Activated CD4-positive, alpha-beta T cell treated with anti-CD3 and anti-CD28 coated beads, Interleukin-2, amount 50 U/mL, for 48 hours (primary cell): ENCODE measurements at places on chromosomes 3 and 15.

DNA sequence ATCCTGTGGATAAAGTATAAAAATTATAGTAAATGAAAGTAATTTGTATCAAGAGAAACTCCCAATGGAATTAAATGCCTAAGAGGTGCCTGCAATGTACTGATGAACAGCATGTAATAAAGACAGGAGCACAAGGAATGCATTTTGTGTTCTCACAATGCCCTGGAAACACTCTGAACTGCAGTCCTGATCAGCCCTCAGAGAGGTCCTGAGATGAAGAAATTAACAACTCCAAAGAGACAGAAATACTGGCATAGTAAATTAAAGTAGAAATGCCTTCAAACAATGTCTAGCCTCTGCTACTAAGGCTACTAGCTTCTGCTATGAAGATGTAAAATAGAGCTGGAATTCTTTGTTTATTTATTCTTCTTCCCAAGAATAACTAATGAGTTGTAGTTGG is 59.9 kb downstream of the CFAP20DC start:
- no peak for DNase-seq

DNA sequence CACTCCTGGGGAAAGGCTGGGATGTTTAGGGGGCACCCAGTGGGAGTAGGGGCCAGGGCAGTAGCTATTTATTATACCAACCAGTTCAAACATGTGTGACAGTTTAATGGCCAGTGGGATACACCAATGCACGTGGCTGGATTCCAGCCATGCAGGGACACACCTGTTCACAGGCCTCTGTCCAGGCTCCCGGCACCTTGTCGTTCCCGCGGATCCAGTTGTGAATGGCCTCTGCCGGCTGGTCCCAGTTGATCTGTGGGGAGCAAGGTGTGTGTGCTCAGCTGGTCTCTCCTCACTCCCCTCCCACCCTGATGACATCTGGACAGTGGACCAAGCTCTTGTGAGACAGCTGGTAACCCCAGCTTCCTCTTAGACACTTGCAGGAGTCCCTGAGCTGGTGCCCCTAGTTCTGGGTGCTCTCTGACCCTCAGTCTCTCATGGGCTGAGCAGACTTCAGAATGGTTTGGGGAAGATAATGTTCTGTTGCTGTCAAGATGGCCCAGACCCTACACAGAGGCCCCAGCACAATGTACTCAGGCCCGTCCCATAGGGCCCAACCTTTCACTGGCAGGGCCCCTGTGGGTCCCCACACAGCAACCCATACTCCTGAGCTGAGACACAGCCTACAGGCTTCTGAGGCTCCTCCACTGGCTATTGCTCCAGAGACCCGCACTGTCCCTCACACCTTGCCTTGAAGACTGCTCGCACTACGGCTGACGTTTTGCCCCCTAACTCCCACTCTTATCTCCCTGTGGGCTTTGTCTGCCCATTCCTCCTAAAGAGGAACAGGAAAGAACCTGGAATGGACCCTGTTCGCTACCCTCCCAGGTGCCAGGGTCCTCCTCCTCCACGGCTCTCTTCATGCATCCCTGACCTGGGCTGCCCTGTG is 25.8 kb downstream of the ALDH1L1 start:
- no peak for DNase-seq

- no peak for DNase-seq
Measured at GRCh38 chr3:44939581-44940036, 36.4 kb downstream of the ZDHHC3 start.

DNA sequence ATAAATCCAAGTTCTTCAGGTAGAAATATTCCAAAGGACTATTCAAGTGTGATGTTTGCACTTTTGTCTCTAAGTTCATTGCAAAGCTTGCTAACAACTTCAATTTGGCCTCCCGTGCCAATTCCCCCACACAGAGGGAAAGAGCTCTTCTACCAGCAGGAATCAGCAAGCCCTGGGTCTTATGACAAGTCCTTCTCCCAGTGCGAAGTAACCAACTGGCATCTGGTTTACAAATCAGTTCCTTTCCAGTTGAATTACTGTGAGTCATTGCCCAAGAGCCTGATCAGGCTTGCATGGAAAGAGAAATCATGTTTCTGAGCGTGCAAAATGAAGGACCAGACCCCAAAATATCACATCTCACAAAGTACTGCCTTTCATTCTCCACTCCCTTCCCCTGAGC is 62.7 kb upstream of the SLCO3A1 start:
- no peak for DNase-seq

- DNase-seq: no peak
Measured at GRCh38 chr15:80773122-80773551, 6.0 kb upstream of the CEMIP start.

DNA sequence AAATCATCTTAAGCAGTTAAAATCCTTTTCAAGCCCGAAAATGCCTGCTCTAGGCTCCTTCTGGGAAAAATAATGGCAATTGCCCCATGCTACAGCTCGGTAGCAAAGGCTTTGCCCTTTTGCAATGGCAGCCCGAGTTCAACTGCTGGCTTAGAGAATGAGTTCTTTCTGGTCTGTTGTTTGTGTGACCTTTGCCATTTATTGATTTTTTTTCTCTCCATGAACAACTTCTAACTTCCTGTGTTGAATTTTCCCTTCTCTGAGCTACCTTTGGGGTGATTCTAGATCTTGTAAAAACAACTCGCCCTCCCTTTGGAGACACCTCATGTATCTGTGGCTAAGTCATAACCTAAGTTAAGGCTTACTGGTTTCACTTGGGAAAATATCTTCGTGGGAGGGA is 139.3 kb downstream of the PLCH1 start:
- DNase-seq: no peak

DNA sequence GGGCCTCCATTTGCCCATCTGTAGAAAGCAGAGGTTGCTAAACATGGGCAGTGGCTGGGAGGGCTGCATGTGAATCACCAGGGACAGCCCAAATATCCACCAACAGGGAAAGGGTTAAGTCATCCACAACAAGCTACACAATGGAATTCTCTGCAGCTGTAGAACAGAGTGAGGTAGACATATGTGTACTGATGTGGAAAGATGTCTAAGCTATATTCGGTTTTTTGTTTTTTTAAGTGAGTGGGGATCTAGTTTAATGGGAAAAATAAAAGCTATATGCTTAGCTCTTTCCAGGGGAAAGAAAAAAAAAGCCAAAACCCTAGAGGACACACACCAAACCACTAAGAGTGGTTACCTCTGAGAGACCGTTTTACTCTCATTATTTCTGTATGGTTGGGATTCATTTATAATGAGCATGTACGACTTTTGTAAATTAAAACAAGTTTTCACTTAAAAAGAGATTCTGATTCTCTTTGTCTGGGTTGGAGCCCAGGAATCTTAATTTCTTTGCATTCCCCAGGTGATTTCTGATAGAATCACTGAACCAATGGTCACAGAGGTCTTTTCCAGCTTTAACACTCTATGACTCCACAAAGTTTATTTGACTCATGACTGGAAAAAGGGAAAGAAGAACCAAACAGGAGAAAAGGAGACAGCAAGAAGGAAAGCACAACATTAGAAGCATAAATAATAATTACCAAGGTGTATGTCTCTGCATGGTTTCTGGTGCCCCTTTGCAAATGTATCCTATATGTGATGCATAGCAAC is 19.1 kb downstream of the CRABP1 start:
- DNase-seq: no peak

GRCh38 chr3:102521246-102521645 is 86.4 kb downstream of the ZPLD1 start:
- DNase-seq: no peak

DNA sequence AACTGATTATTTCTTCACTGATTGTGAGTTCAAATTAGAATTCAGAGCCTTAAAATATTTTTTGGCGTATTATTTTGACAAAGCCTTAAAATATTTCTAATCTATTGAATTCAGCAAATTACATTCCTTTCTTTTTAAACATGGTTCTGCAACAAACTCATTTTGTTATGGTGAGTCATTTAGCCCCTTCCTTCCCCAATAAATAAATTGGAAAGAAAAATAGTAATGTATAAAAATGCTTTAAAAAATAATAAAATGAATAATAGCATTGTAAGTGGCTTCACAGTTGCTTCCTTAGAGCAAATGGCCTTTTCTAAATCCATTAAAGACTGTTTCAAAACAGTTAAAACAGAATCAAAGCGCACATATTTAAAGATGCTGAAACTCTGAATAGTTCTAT is 12.1 kb downstream of the CSNK1G1 start:
- no peak for DNase-seq

DNA sequence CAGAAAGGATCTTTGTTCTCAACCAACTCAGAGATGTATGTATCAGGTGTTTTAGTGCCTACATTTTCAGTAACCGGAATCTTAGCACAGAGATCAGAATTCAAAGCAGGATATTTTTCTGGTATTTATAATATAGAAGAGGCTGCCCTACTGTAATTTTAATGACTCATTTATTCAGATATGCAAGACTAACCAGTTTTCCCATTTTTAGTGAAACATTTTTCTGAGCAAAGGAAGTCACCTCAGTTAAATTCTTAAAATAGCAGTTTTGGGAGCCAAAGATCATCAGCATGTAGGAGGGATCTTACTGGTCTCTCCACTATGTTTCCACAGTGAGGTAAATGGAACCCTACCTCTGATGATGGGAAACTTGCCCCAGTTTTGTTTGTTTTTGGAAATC is 42.0 kb downstream of the SRP14 start:
- DNase-seq: no peak

DNA sequence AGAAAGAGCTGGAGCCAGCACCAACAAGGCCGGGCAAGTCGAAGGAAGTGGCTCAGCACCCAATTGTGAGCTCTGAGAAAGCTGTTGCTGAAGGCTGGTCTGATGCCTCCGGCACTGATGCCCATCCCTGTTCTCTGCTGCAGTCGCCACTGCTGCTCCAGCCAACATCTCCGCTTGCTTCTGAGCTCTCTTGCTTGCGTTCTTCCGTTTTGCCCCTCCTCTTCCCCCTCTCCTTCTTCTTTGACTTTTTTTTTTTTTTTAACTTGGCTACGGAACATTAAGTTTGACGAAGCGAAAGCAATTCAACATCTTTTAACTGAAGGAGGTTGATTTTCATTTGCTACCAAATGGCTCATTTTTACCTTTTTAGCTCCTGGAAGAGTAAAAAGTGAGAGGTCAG is 442.9 kb downstream of the MCTP2 start:
- DNase-seq: no peak

DNA sequence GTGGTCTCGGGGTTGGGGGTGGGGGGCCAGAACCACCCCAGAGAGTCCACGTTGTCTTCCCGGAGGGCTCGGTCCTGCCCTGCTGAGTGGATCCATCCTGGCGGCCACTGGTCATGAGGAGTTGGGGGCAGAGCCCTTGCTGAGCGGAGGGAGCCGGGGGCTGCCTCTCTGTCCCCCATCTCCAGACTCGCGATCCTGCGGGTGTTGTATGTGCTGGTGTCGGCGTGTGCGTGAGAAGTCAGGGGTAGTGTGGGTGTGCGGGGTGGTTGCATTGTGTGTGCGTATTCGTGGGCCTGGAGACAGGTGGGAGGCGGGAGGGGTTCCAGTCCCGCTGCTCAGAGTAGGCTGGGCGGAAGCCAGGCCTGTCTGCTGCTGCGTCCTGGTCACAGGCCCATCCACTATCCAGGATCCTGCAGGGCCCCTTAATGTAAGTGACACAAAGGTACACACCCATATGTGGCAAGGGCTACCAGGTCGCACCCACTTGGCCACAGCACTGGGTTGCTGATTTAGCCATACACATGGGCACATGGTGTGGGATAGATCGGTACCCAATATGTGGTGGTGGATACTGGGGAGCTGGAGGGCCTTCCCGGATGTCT is 30.7 kb downstream of the NBEAL2 start:
- no peak for DNase-seq

GRCh38 chr3:122577409-122578031 is at the start of gene PARP15:
TSS of gene PARP15 (plus strand) at chr3:122577650. CDS start at chr3:122577668, 18 bp downstream.
- DNase-seq: peak; percentile 58

DNA sequence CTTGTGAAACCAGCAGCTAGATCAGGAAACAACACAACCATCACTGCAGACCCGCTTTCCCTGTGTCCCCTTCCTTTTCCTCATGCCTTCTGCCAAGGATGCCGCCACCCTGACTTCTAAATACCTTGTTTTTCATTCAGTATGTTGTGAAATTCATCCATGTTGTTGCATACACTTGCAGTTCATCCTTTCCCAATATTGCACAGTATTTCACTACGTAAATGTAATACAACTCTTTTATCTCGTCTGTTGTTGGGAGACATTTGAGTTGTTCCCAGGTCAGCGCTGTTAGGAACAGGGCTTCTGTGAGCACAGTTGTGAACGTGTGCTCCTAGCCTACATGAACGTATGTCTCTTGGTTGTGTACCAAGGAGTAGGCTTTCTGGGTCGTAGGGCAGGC is 24.2 kb downstream of the TLNRD1 start:
- DNase-seq: no peak

- no peak for DNase-seq
Measured at GRCh38 chr15:51938286-51938685, 33.3 kb downstream of the LEO1 start.

- no peak for DNase-seq
Measured at GRCh38 chr15:40911141-40911540, 16.9 kb downstream of the VPS18 start.

DNA sequence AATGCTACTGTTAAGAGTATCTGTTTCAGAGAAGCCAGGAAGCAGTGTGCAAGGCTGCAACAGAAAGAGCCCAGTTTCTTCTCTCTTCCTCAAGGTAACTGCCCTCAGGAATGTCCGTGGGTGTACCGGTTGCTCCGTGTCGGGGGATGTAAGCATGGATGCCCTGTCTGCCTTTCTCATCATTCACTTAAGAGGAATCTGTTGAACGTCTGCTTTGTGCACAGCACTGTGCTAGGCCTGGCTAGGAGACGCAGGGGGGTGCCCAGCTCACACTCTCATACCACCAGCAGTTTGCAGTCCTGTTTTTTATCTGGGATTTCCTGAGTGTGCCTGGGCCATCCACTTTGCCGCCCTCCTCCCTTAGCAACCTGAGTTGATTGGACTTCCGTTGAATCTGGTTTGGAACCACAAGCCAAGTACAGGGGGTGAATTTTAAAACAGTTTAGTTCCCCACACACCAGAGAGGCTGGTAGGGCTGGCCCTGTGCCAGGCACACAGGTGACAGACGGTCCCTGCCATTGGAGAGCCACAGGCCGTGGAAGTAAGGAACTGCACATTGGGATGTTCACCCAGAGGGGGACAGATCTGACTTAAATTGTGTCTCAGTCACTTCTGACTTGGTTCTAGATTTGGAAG is 11.2 kb downstream of the BOC start:
- DNase-seq: no peak

DNA sequence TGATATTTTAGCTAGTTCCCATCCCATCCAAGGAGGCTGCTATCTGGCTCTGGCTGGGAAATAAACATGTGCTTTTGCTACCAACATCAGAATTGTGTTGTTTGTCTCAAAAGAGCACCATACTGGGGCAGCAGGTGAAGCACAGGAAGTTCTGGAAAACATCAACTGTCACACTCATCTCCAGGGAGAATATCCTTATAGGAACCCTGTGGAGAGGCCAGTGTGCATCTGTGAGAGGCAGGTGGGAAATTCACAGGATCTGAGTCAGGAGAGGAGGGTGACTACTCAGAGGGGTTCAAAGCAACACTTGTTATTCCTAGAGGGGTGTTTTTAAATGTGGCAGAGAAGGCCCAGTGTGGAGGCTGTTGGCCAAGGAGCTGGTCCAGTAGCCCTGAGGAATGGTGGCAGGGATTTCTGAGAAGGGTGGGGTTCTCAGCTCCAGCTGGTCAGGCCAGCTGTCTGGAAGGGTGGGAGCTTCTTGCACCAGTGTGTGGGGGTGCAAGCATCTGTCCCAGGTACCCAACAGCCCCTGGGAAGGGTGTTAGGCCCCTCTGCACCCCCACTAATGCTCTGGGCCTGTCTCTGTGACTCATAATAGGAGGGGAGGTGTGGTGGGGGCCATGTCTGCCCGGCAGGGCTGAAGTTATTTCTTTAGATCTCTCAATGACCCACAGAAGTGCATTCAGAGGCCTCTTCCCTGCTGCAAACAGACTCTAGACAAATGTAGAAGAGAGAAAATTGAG is 28.7 kb downstream of the RPSA start:
- DNase-seq: no peak
